ENCODE measurements at places on chromosomes 16 and 17.

- DNase-seq: no peak
Measured at GRCh38 chr16:53067675-53068074, 12.9 kb downstream of the CHD9 start.

DNA sequence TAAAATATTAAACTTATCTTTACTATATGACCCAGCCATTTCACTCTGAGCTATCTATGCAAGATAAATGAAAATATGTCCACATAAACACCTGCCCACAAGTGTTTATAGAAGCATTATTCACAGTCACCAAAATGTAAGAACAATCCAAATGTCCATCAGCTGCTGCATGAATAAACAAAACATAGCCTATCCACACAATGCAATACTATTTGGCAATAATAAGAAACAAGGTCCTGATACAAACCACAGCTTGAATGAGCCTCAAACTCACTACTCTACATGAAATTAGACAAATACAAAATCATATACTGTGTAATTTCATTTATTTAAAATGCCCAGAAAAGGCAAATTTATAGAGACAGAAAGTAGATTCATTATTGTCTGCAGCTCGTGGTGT is 355.1 kb downstream of the CDH8 start:
- no peak for DNase-seq

DNA sequence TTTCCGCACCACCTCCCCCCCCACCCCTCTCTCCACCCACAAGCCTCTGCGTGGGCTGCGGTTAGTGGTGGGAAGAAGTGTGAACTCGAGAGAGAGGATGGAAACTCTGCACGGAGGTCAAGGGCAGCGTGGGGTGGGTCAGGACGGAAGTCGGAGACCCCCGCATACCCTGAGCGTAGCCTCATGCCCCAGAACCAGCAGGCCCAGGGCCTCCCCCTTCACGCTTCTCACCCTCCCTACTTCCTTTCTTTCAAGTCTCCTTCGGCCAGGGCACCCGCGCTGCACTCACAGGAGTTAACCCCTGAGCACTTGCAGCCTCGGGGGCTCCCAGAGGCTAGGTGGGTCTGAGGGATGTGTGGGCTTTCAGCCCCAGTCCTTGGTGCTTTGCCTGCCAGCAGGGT is 9.2 kb downstream of the TBKBP1 start:
- no peak for DNase-seq

DNA sequence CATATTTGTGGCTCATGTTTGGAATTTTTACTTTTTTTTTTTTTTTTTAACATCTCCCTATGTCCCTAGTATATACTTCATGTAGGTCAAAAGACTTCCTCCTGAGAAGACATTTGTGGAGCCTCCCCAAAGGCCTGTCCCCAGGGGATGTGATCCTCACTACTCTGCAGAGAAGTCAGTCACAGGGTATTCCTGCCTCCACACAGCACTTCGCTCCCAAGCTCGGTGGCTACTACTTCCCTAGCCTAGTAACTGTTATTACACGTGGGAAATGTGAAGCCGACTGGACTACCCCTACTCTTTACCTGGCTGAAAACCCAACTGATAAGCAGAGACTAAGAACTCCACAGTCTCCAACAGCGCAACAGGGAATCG is 116.8 kb downstream of the HIC1 start:
- DNase-seq: no peak

DNA sequence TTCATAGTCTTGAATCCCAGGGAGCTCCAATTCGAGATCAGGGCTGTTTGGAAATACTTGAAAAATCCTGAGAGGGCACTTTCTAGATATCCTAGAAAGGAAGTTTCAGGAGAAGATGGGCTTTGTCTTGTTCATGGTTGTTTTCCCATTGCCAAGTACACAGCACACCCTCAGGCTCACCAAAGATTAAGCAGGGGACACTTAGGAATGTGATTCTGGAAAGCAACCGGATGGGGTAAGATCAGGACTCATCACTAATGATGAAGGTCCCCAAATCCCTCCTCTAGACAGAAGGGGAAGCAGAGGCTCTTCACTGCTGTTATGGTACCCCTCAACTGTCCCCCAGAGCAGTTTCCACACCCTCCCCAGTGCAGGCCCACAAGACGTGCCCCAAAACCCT is 40.7 kb downstream of the VAC14 start:
- DNase-seq: no peak

GRCh38 chr17:17971431-17972125 is 622 bp downstream of the TOM1L2 start:
- no peak for DNase-seq

GRCh38 chr16:85491798-85492294 is 121.3 kb upstream of the GSE1 start:
- DNase-seq: no peak

DNA sequence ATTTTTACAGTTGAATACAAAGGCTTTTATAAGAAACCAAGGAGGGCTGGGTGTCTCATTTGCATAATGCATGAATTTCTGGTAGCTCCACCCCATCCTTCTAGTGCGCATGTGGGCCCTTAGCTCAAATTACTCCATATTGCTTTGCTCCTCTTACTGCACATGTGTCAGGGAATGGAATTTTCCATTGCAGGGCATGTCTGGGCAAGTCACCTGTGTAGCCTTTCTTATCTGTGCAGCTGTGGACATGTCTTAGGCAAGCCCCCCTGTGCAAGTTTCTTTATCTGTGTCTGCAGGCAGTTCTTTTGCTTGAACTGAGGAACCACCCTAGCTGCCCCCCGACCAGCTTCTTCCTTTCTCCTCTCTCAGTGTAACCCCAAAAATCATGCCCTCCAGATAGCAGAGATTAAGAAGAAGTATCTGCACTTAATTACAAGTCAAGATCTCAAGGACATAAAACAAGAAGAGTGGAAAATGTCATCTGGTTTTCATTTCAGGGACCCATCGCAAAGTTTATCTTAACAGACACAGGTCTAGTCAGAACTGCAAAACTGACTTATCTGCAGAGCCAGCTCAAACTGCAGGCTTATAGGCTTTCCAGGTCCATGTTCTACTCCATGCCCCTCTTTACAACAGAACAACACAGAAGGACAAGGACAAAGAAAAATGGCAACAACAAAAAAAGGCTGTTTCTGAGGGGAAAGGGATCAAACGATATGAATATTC is 137.9 kb upstream of the HS3ST4 start:
- no peak for DNase-seq

GRCh38 chr16:27448532-27449433 is 46.8 kb downstream of the IL21R start:
- no peak for DNase-seq

DNA sequence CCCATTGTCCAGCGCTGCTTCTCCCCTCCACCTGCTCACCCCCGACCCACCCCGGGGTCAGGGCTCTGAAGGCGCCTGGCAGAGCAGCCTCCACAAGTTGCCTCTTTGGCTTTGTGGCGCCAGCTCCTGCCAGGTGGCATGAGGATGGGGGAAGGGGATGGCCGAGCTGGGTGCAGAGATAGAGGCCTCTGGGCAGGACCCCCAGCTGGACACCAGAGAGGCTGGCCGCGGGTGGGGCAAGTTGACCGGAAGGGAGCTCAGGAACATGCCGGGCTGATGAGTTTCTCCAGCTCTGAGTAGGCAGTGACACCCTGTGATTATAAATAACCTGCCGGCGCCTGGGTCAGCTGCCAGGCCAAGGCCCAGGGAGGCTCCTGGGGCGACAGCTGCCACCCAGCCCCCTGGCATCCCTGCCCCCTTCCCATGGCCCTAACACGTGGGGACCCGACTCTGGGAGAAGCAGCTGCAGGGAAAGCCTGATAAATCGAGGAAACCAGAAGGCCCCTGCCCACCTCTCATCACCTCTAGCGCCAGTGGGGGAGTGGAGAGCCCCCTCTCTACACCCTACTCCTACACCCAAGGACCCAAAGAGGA is 729 bp downstream of the P2RX5 start:
- no peak for DNase-seq

GRCh38 chr17:39235555-39236449 is 10.1 kb upstream of the STAC2 start:
- peak; percentile 84 for DNase-seq

- DNase-seq: no peak
Measured at GRCh38 chr16:56450275-56450985, 702 bp downstream of the NUDT21 start.

DNA sequence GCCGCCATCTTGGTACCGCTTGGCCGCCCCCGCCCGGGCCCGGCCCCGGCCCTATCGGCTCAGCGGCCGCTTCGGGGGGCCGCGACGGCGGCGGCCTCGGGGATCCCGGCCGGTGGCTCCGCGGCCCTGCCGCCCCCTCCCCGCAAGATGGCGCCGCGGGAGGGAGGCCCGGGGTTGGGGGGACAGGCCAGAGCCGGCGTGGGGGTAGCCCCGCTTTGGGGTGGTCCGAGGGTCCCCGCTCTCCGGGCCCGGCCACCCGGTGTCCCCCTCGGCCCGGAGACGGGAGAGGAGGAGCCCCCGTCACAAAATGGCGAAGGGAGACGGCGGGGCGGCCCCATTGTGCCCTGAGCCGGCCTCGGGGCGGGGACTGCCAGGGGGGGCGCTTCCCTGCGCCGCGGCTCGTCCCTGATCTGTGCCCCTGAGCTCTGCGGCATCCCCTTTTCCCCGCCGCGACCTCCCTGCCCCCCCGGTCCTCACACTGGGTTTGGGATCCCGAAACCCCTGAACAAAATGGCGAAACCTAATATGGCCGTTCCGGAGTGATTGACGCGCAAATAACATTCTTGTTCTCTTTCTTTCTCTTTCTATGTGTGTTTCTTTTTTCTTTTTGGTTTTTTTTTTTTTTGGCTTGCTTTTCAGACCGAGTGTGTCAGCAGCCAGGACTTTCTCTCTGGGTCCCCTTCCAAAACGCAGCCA is 986 bp downstream of the HAPSTR1 start:
- DNase-seq: no peak
